ENCODE measurements at places on chromosomes 1 and 21. TPM values are rescaled to one million over a fixed set of nuclear protein-coding genes. Genes with fewer than 3 reads are reported as not detected.

SLAMF8 gene
- total RNA-seq: 0.11 TPM

ZBTB7B gene
- 22.7 TPM for total RNA-seq

OXCT2 gene
- 4.5 TPM for total RNA-seq

MTMR11 gene
- 4.9 TPM for total RNA-seq

AGMAT gene
- total RNA-seq: 1.8 TPM

INKA2 gene
- 0.87 TPM for total RNA-seq

GNG4 gene
- total RNA-seq: 3.0 TPM

CELA2B gene
- not detected for total RNA-seq

C1orf167 gene
- total RNA-seq: not detected

THEM5 gene
- not detected for total RNA-seq

SPATA1 gene
- 0.37 TPM for total RNA-seq

NMNAT2 gene
- 0.50 TPM for total RNA-seq

RGS16 gene
- total RNA-seq: 0.22 TPM

ERG gene
- total RNA-seq: 0.11 TPM

RIPPLY3 gene
- total RNA-seq: not detected

WNT3A gene
- total RNA-seq: not detected

FMO2 gene
- total RNA-seq: not detected

CLEC20A gene
- total RNA-seq: not detected

MROH7 gene
- total RNA-seq: 0.11 TPM

DTL gene
- total RNA-seq: 6.9 TPM

CD101 gene
- under 0.01 TPM for total RNA-seq

DSCAM gene
- 0.12 TPM for total RNA-seq

DNALI1 gene
- total RNA-seq: 2.7 TPM

KIF21B gene
- 0.37 TPM for total RNA-seq

C1orf53 gene
- 4.6 TPM for total RNA-seq

TLR5 gene
- total RNA-seq: not detected

TOR1AIP1 gene
- total RNA-seq: 48.1 TPM

GUCA2B gene
- not detected for total RNA-seq

PALMD gene
- total RNA-seq: 0.37 TPM

CTSS gene
- 5.2 TPM for total RNA-seq

AUNIP gene
- total RNA-seq: 5.6 TPM

GADD45A gene
- total RNA-seq: 65.5 TPM

PTGFRN gene
- 12.4 TPM for total RNA-seq

CRNN gene
- not detected for total RNA-seq

FCER1A gene
- not detected for total RNA-seq

OR2T33 gene
- not detected for total RNA-seq

ZNF683 gene
- not detected for total RNA-seq

OLIG1 gene
- not detected for total RNA-seq

SYT2 gene
- under 0.01 TPM for total RNA-seq

CD53 gene
- total RNA-seq: not detected

TSPAN2 gene
- total RNA-seq: 1.7 TPM

KCNE2 gene
- total RNA-seq: not detected

CCDC181 gene
- 2.0 TPM for total RNA-seq

INAVA gene
- not detected for total RNA-seq

VHLL gene
- not detected for total RNA-seq

CCDC28B gene
- 10.8 TPM for total RNA-seq

ETV3L gene
- not detected for total RNA-seq

FOXO6 gene
- under 0.01 TPM for total RNA-seq

RBM11 gene
- total RNA-seq: 0.12 TPM

SLC25A34 gene
- total RNA-seq: 0.62 TPM

EFCAB14 gene
- total RNA-seq: 26.9 TPM

ODF2L gene
- total RNA-seq: 27.2 TPM

DCST1 gene
- not detected for total RNA-seq

Measured in uterine smooth muscle cell (primary cell).